A673 (cell line): ENCODE measurements at places on chromosomes 6 and 20.

- DNase-seq, result no peak
Observed at GRCh38 chr20:16415071-16416053, 157.9 kb downstream of the KIF16B start.

- DNase-seq, result no peak
Observed at GRCh38 chr20:38809942-38810341, 4.4 kb downstream of the PPP1R16B start.

DNA sequence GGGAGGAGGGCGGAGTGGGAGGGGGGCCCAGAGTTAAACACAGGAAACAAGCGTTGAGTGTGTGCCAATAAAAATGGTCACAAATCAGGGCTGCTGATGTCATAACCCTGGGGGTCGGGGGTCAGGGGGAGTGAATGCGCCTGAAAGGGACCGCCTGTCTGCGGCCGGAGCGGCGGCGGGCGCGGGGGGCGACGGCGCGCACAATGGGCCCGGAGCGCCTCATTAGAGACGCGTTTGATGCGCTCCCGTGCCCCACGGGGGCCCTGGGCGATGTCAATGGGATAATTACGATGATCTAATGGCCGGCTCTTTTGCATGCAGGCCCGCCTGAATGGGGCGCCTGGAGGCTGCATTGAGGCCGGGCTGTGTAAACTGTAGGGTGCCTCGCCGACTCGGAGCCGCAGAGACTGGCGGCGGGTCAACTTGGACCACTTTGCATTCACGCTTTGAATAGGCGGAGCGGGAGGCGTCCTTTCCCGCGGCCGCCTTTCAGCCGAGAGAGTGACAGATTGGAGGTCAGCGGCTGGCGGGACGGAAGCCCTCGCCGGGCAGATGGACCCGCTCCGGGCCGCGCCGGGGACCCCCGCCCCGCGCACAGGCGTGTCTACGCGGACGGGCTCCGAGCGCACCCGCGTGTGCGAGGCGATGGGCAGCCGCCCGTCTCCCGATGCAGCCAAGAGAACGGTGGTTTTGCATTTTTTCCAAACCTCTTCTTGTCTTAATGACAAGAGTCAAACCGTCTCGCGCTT lies 296.1 kb downstream of the TFAP2C start:
- DNase-seq, result peak; percentile 21

DNA sequence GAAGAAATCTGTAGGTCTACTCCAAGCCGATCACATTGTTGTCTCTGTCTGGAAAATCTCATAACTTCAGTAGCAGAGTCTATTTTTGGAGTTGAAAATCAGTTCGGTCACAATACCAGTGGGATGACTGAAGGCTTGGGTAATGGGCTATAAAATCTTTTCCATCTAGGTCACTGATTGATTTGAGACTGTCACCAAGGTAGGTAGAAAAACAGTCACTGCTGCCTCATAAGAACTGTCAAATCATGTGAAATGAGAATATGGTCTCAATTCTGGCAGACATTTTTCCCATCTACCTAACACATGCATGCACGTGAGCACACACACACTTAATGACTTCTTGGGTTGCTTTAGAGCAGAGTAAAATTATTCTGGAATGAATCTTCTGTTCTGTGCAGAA lies 1162.8 kb upstream of the CITED2 start:
- no peak for DNase-seq

DNA sequence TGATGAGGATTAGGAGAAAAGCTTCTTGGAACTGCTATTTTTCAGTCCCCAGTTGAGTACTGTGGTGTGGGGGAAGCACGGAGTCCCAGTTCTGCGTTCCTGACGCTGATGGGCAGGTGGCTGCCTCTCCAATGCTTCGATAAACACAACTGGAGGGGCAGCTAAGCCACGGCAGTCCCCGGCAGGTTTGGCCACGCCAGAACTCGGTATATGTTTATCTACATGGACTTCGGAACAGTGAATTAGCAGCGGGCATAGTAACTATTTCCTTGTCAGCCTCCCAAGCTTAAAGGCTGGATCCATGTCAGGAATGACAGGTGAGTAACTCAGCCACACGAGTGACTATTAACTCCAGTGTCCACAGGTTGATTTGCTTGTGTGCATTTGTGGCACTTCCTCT lies 354.4 kb downstream of the ZFAND3 start:
- DNase-seq, result no peak
